Activated CD4-positive, alpha-beta T cell treated with anti-CD3 and anti-CD28 coated beads, Interleukin-2, amount 50 U/mL, for 48 hours (primary cell): ENCODE measurements at places on chromosomes 4 and X.

DNA sequence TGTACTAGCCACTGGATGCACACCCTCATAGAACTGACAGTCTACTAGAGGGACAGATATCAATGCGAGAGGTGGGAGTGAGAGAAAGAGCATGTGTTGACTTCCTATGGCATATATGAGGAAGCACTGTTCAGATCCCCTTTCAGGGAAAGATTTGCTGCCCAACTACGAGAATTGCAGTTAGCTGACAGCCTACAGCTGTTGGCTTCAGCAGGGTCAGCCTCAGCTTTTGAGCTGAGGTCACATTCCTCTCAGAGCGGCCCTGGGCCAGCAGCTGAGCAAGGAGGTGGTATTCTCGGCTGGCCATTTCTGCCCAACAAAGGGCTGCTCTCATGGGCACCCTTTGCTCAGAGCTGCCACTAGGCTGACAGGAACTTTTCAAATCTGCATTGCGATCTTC, 580.2 kb downstream of the MID1IP1 start:
- DNase-seq, result no peak

- DNase-seq, result no peak
These were observed 52.9 kb upstream of the VEGFC start for GRCh38 chr4:176845636-176846035.

DNA sequence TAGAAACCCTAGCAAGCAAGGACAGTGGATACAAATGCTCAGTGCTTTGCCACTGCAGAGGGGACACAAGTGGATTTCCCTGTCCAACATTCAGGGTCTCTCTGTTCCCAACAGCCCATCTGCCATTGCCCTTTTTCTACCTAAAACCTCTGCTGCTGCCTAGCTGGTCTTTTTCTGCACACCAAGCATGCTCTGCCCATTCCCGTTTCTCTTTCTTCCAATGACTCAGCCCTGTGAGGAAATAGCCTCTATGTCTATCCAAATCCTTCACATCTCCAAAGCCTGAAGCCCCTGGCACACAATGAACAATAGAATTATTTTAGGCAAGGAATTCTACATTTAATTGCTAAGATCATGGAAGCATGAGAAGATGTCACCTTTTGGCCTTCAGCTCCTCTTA, 5.7 kb upstream of the AMELX start:
- no peak for DNase-seq

- DNase-seq, result no peak
These were observed 17.6 kb downstream of the USP53 start for GRCh38 chr4:119229908-119230687.

DNA sequence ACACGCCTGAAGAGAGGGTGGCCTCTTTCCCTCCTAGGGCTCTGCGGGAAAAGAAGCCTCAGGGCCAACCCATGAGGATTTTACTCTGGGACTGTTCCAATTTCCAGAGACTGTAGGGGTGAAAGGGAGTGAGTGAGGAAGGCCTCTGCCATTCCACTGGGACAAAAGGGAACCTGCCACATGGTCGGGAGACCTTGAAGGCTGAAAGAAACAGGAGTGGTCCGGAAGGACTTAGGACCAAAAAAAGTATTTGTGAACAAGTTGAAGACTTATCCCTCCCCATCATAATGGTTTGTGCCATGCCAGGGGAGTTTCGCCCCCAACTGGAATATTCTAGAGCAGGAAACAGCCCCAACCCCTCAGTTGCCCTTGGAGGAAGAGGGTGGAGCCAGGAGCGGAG, at the start of gene TEX13B:
Gene TEX13B, minus strand, starts transcription at position 15 of the 400 bp plus-strand sequence. CDS start 243 bp downstream, outside the sequence.
- DNase-seq, result no peak

GRCh38 chr4:112036886-112037285, 108.4 kb upstream of the FAM241A start:
- no peak for DNase-seq

DNA sequence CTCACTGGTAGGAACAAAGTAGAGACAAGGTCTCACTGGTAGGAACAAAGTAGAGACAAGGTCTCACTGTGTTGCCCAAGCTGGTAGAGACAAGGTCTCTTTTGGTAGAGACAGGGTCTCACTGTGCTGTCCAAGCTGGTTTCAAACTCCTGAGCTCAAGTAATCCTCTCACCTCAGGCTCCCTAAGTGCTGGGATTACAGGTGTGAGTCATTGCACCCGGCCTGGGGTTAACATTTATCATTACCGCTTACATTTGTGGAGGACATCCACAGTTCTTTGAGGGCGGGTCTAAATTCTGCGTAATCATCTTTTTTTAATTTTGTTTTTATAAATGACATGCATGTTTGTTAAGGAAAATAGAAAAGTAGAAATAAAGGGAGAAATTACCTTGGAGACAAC, 12.0 kb downstream of the RAB33B start:
- no peak for DNase-seq

- DNase-seq, result no peak
These were observed 18.0 kb downstream of the CRMP1 start for GRCh38 chr4:5874811-5875449.

DNA sequence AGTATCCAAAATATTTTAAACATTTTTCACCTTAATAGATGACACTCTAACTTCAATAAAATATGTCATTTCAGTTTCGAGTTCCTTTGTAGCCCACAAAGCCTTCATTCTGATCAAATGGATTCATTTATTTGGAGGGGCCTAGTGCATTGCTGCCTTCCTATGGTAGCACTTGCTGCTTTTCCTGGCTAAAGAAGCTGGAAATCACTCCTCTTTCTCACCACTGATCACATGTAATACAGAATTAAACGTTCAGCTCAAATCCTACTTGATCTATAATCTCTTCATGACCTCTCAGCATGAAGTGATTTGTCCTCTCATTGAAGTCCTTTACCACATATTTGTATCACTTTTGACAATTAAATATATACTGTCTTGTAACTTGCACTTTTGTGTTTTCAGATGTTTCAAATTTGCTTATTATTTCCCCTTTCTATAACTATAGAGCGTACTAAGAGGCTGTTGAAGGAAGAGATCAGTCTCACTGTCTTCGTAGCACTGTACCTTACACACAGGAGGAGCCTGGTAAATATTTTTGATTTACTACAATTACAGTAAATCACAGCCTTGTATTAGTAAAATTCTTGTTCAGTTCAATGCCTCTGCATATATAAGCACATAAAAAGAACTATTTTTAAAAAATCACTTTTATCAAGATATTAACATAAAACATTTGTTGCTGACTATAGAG, 555 bp downstream of the CFI start:
- DNase-seq, result no peak

GRCh38 chr4:153024466-153024865, 88.3 kb downstream of the FHDC1 start:
- no peak for DNase-seq

DNA sequence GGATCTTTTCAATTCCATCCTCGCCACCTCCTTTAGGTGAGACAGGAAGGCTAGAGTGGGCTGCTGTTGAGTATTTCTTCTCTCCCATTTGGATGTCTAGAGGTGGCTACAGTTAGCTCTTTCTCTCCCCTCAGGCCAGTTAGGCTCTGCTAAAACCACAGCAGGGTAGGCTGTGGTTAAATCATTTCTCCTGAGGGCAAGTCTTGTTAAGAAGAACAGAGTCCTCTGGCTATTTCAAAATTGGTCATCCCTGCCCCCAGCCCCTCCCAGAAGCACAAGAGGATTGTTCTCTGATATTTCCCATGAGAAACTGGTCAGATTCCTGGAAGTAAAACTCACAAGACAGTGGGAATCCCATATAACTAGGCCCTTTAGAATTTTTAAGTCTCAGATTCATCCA, 1359.5 kb downstream of the TECRL start:
- no peak for DNase-seq

DNA sequence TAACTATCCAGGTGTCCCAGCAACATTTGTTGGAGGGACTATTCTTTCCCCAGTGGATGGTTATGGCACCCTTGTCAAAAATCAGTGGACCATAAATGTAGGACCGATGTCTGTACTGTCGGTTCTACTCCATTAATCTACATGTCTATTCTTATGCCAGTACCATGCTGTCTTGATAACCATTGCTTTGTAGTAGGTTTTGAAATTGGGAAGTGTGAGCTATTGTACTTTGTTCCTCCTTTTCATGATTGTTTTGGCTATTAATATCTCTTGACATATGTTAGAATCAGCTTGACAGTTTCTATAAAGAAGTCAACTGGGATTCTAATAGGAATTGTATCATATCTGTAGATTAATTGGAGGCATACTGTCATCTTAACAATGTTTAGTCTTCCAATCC, 112.7 kb downstream of the HNRNPD start:
- no peak for DNase-seq

DNA sequence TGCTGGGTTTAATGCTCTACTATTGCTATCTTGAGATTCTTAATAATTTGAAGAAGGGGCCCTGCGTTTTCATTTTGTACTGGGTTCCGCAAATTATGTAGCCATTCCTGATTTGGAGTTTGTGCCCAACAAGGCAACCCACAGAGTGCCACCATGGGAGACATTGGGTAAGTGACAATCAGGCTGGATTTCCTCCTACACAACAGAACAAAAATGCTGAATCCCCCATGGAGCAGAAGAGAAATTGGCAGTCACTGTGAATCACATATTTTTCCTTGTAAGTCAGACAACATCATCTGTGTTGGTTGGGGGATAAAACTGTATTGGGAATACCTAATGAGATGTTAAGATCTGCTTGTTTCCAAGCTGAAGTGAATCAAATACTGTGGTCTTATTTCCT, 80.9 kb downstream of the CNGA2 start:
- no peak for DNase-seq

- no peak for DNase-seq
These were observed 115.1 kb upstream of the GPM6A start for GRCh38 chr4:175927121-175927520.

DNA sequence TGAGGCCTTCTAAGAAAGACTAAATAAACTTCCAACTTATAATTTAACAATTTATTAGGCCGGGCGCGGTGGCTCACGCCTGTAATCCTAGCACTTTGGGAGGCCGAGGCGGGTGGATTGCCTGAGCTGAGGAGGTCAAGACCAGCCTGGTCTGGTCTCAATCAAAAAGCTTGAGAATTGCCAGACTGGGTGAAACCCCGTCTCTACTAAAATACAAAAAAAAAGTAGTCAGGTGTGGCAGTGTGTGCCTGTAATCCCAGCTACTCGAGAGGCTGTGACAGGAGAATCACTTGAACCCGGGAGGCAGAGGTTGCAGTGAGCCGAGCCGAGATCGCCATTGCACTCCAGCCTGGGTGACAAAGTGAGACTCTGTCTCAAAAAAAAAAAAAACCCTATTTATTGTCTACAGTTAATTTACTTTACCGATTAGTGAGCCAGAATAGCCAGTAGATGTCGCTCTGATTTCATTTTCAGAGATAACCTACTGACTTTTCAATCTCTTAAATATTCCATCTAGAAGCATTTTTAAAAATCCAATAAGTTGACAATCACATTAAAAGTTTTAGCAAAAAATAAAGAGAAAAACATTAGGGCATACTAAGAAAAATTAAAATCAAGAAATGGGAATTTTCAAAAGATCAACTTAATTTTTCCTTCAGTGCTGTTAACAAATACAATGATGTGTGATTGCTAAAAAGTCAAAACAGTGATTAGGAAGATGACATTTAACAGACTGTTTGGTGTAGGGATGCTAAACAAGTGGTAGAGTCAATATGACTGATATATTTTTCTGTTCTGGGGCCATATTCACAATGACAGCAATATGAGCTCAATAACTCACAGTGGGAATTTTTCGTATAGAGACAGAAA, 4.3 kb upstream of the SHROOM3 start:
- no peak for DNase-seq

DNA sequence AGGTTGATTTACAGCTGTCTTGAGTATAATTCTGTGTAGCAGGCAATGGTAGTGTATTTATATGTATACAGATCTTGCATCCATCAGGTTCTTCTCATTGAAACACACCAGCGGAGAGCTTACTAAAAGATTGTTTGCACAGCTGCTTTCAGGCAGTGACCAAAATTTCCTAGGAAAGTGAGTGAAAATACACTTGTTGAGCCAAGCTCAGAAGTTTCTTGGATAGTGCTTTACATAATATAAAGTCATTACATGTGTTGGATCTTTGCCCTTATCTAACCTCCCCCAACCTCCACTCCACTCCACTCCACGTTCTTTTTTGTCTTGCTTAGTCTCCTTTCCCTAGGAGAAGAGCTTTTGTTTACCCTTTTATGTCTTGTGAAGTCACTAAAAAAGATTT, 34.1 kb downstream of the CNKSR2 start:
- no peak for DNase-seq

DNA sequence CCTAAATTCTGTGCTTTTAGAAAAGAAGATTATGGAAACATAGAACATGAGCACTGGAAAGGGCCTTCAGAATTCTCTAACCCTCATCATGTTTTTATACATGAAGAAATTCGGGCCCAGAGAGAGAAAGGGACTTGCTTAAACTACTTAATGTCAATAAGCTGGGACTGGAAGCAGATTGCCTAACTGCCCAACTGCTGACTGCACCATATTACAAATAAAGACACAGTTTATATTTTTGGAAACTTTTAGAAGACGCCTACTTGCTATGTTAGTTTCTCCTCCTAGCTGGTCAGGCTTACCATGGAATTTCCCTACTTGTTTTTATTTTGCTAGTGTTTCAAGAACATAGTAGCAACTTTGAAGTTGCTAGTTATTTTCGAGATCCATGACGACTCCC, 47.1 kb downstream of the SLC9A6 start:
- DNase-seq, result no peak

- DNase-seq, result no peak
These were observed 970.8 kb upstream of the TENM3 start for GRCh38 chr4:181272422-181272821.

DNA sequence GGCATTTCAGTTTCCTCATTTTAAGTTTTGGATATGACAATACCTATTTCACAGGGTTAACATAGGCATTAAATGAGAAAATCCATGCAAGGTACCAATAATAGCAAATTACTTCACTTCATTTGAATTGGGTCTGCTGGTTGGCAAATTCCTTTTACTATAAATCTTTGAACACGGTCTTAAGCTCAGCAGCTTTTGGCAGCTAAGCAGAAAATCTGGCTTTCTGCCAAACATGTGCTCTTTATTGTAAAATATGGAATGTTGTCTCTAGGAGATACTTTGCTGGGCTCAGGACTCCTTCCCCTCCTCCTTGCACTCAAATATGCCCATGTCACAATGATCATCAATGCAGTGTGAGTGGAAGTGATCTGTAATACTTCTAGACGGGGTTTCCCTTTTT, 16.8 kb upstream of the DMP1 start:
- DNase-seq, result no peak

- no peak for DNase-seq
These were observed 29.2 kb upstream of the AREG start for GRCh38 chr4:74415602-74416300.

- peak; percentile 51 for DNase-seq
These were observed 566 bp downstream of the CORIN start for GRCh38 chr4:47837094-47837907.

- DNase-seq, result no peak
These were observed 3.7 kb downstream of the NUP54 start for GRCh38 chr4:76144546-76144945.
